Right renal pelvis (tissue), 4 donors: ENCODE measurements at places on chromosomes 5 and 9. TPM values are rescaled to one million over a fixed set of nuclear protein-coding genes. Genes with fewer than 3 reads are reported as not detected.

GRCh38 chr5:38403877-38404635 is 145.7 kb downstream of the EGFLAM start:
- no peak for DNase-seq

GRCh38 chr9:17293685-17294084 is 158.8 kb downstream of the CNTLN start:
- no peak for DNase-seq

STPG3 gene
- 2.3 TPM for polyA plus RNA-seq

GRCh38 chr5:138725153-138725817 is 27.9 kb upstream of the CTNNA1 start:
- DNase-seq, result no peak

DNA sequence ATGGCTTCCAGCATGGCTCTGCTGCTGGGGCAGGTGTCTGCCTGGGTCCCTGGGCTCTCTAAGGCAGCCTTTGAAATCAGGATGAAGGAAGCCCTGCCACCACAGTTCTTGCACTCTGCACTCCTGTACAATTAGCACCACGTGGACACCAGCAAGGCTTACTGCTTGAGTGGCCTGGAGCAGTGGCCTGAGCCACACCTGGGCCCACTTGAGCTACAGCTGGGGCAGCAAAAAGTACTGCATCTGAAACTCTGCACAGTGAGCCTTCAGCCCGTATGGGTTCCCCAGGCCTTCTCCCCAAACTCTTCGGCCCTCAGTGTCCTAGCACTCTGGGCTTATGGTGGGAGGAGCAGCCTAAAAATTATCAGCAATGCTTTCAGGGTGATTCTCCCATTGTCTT is 8.0 kb upstream of the INIP start:
- DNase-seq, result no peak

SOX30 gene
- 0.44 TPM for polyA plus RNA-seq
